SW 1271 (cell line): ENCODE measurements at places on chromosomes 7 and 10.
A peak's percentile ranks its signal among the peaks of the same experiment; 100 is the strongest.

DNA sequence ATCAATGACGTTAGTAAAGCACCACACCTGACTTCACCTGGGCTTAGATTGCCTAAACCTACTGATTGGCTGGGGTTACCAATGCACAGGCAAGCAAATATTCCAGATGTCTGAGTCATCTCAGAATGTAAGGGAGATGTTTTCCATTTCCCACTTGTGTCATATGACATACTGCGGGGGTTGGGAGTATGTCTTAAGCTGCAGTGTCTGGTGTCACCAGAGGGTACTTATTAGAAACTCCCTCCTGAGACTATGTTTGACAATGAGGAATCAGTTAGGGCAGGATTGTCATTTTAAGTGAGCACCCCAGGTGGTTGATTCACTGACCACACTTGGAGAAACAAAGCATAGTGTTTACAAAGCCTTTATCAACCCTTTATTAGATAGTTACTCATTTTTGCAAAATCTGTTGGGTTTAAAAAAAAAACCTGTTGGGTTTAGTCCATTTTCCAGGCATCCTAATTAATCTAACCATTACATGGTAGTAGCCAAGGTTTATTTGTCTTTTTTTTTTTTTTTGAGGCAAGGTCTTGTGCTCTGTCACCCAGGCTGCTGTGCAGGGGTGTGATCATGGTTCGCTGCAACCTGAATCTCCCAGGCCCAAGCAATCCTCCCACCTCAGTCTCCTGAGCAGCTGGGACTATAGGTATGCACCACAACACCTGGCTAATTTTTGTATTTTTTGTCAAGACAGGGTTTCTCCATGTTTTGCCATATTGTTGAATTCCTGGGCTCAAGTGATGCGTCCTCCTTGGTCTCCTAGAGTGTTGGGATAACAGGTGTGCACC lies 72.5 kb downstream of the CDK6 start:
- peak; percentile 45 for DNase-seq

GRCh38 chr7:16590424-16590823 lies 55.1 kb downstream of the ANKMY2 start:
- DNase-seq = no peak

DNA sequence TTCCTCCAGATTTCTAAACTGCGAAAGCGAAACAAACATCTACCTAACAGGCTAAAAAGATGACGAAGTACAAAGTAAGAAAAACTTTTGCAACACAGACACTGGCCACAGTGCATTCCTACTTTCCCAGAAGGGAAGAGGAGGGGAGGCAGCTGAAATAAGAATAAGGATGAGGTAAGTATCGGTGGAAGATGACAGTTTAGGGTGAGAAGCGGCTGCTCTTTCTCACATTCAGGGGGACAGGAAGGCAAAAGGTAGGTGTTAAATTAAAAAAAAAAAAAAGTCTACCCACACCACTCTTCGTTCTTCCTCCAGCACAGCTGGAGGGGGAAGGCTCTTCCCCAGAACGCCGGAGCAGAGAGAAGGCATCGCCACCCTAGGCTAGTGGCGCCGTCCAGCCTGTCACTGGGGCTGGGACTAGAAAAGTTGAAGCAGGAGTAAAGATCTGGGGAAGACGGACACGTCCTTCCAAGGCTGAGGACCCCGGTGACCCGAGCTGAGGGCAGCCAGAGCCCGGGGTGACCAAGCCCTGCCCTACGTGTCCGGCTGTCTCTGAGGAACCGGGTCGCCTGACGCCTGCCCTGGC lies 846 bp downstream of the DNAJC1 start:
- DNase-seq = no peak

GRCh38 chr10:5293691-5294550 lies 70.8 kb upstream of the UCN3 start:
- DNase-seq = no peak

DNA sequence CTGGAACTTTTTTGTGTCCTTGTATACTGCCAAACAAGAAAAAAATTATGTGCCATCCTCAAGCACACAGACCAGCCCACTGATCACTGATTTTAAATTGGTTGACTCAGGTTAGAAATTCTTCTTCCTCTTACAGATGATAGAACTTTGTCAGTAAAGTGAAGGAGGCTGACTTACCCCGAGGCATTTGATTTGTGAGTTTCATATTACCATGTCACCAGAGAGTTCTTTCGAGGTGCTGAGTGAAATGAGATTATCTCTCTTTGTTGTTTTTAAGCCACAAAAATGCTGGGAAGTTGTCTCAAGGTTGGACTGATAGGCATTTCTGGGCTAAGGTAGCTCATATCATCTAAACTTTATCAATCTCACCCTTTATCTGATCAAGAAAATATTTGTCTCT lies 78.8 kb upstream of the FAM180A start:
- no peak for DNase-seq
